Osteocyte (in vitro differentiated cells): ENCODE measurements at places on chromosomes 5 and 9.

GRCh38 chr9:130740218-130741023 lies 46.8 kb downstream of the EXOSC2 start:
- DNase-seq, result no peak

GRCh38 chr9:3576328-3576727 lies 50.5 kb upstream of the RFX3 start:
- DNase-seq, result no peak

- no peak for DNase-seq
Observed at GRCh38 chr9:128150594-128151308, 1.5 kb downstream of the LCN2 start.

- no peak for DNase-seq
Observed at GRCh38 chr5:62100201-62100600, 205.8 kb upstream of the KIF2A start.

DNA sequence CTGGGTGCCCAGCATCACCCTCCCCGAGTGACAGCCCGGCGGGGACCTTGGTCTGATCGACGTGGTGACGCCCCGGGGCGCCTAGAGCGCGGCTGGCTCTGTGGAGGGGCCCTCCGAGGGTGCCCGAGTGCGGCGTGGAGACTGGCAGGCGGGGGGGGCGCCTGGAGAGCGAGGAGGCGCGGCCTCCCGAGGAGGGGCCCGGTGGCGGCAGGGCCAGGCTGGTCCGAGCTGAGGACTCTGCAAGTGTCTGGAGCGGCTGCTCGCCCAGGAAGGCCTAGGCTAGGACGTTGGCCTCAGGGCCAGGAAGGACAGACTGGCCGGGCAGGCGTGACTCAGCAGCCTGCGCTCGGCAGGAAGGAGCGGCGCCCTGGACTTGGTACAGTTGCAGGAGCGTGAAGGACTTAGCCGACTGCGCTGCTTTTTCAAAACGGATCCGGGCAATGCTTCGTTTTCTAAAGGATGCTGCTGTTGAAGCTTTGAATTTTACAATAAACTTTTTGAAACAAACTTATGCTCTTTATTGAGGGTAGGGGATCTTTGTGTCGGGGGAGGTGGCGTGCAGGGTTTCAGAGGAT lies 1.3 kb downstream of the GADD45G start:
- DNase-seq, result no peak

DNA sequence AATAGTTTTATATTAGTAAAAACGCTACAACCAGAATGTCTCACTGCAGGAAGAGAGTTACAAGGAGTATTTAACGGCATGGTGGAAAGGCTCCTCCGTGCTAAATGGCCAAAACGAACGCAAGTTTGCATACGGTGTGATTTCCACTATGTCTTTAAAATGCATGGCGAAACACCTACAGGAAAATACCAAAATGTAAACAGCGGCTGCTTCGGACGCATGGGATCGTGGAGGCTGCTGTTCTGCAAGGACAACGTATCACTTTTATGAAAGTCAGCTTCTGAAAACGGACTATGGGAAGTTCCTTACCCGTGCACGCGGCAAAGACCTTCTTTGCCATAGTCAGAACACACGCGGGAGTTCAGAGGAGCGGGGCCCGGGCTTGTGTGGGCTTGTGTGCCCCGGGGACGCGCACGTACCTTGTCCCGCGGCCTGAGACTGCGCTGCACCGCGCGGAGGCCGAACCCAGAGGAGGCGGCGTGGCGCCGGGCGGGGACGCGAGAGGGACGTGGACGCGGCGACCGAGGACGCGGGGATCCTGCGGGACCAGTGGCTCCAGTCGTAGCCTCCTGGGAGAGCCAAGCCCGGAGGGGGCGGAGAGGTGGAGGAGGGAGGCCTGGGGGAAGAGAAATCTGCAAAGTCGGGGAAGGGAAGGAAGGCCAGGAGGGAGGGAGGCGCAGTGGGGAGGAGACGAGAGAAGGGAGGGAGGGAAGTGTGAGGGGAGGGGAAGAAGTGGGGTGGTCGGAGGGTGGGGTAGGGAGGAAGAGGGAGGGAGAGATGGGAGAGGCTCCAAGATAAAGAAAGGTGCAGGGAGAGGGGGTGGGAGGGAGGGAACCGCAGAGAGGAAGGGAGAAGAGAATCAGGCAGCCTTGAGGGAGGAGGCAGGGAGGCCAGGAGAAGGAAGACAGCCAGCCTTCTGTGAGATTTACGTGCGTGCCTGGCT lies at the start of gene CMBL:
Gene CMBL, minus strand, starts transcription at position 697 of the 943 bp plus-strand sequence. CDS start 17,140 bp downstream, outside the sequence.
- no peak for DNase-seq

- no peak for DNase-seq
Observed at GRCh38 chr9:99966716-99967115, 60.3 kb downstream of the STX17 start.

GRCh38 chr5:169503886-169504285 lies 79.7 kb upstream of the SPDL1 start:
- DNase-seq, result no peak

- no peak for DNase-seq
Observed at GRCh38 chr5:82018462-82018861, 46.6 kb downstream of the ATG10 start.

DNA sequence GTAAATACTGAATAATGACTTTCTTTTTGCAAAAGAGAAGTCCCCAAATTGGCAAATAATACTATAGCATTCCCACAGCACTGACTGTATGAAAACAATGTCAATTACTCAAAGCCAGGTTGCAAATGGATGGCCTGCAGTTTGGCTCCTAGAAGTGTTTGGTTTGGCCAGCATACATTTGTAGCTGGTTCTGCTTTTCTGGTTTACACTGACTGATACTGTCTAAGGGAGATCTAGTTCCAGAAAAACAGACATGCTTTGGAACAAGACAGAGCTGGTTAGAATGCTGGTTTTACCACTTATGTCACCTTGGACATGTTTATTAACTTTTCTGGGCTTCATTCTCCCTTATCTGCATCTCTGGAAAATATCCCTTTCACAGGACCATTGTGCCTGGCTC lies 81.5 kb upstream of the TRPM3 start:
- no peak for DNase-seq

- peak; percentile 42 for DNase-seq
Observed at GRCh38 chr5:994272-994607, 14.4 kb upstream of the NKD2 start.

DNA sequence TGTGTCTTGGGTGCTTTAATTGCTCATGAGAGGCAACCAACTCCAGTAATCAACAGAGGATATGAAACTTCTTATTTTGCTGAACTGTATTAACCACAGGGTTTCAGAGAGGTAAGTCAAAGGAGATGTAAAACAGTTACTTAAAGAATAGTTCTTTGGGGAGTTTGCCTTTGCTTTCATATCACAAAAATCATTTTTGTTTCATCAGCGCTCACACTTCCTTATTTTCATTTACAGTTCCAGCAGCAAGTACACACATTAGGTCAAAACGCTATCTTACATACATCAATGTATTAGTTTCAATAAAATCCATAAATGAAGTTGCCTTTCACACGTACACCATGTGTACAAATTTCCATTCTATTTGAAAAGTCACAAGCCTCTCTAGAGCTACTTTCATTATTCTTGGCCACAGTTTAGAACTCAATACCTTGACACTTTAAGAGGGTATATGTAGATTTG lies 50.1 kb downstream of the ST8SIA4 start:
- DNase-seq, result no peak

- DNase-seq, result no peak
Observed at GRCh38 chr5:107296572-107296971, 374.2 kb downstream of the EFNA5 start.

GRCh38 chr5:148827723-148828122 lies 1.3 kb downstream of the ADRB2 start:
- DNase-seq, result no peak

DNA sequence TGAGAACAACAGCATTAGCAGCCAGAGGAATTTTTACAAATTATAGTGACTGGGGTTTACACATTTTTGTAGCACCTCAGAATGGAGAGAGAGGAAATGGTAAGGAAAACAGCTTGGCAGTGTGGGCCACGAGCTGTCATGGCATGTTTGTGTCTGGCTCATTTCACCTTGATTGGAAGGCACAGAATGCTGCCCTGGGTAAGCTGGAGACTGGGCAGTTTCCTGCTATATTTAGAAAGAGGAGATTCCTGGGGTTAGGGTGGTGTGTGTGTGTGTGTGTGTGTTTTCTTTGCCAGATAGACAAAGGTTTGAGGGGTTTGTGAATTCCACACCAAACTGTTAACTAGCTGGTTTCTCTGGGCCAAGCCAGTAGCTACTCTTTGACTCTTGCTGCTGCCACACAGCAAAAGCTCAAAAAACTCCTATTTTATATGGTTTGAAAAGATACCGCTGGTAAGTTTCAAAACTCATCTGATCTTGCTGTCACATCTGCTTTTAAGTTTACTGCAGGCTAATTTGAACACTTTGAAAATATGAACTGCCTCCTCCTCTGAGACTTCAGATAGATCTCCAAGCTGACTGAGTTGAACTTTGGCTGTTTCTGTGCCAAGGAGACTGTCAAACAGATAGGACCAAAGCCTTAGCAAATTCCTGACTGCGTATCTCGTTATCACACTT lies 9.1 kb downstream of the ARHGAP26 start:
- no peak for DNase-seq

DNA sequence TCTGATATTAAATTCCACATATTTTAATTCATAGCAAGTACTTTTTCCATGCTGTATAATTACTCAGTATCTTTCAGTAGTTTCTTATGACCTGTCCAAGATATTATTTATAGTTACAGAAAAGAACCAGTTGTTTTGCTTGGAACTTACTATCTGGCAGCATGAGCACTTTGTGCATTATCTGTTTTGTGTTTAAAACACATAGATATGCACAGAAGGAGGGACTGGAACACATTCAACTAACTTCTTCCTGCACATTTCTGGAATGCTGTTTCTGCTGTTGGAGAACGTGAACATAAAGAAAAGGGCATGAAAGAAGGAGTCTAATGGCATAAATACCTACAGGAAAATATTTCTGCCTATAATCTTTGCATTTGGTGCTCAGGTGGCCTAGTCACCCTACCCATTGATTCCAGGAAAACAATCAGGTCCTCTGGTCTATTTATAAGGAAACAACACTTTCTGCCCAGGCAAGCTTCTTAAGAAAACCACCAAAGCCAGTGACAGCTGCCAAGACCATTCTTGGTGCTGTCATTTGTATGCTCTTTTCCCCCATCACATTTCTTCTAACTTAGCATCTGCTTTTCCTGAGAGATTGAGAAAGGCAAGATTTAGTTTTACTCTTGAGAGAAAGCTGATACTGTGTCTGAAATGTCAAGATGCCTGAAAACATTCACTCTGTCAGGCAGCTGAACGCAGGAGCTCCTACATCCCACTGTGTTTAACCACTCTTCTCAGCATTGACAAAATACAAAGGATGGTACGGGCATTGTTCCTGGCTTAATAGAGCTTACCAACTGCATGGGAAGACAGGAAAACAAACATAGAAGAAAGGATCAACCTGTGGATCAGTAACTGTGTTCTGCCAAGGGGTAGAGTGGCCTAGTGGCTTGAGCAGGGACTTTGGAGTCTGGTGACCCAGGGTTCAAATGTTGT lies 40.3 kb downstream of the RAB3C start:
- DNase-seq, result no peak

DNA sequence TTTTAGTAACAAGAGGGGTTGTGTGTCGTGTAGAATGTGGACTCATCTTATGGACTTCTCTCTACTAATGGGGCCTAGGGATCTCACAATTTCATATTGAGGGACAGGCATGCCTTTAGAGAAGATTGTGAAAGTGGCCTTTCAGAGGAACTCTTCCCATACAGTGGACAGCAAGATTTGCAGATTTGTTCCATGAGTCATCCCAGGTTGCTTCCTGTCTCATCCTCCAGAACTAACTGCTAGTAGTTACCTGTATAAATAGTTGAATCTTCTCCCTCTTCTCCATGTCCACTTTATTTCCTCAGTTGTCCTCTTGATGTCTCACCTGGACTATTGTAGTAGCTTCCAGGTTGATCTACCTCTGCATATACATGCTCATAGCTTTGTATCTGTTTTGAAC lies 997.5 kb upstream of the CTNND2 start:
- DNase-seq, result no peak

- DNase-seq, result no peak
Observed at GRCh38 chr5:136246632-136247031, 53.7 kb upstream of the SMIM32 start.

- no peak for DNase-seq
Observed at GRCh38 chr9:92875373-92875772, 2.5 kb downstream of the ZNF484 start.

DNA sequence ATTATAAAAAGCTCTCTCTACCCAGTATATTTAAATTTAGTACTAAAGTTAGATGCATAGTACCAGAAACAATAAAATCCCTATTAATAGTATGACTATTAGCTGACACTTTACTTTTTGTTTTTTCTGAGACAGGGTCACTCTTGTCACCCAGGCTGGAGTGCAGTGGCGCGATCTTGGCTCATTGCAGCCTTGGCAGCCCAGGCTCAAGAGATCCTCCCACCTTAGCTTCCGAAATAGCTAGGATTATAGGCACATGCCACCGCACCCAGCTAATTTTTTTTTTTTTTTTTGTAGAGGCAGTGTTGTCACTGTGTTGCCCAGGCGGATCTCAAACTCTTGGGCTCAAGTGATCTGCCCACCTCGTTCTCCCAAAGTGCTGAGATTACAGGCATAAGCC lies 8.0 kb downstream of the CCNG1 start:
- DNase-seq, result no peak
